ENCODE measurements at places on chromosomes 11 and 22.

- no peak for DNase-seq
Measured at GRCh38 chr11:68146010-68146540, 24.9 kb upstream of the CHKA start.

- no peak for DNase-seq
Measured at GRCh38 chr11:73154178-73154577, 12.1 kb upstream of the FCHSD2 start.

GRCh38 chr11:32161293-32161692 is 70.4 kb downstream of the RCN1 start:
- DNase-seq = no peak

GRCh38 chr22:47836957-47837356 is 1074.5 kb downstream of the TBC1D22A start:
- DNase-seq = peak; percentile 13

- DNase-seq = peak; percentile 34
Measured at GRCh38 chr22:33869946-33870345, 50.3 kb downstream of the LARGE1 start.

GRCh38 chr22:39999144-39999757 is 4.5 kb downstream of the FAM83F start:
- no peak for DNase-seq

DNA sequence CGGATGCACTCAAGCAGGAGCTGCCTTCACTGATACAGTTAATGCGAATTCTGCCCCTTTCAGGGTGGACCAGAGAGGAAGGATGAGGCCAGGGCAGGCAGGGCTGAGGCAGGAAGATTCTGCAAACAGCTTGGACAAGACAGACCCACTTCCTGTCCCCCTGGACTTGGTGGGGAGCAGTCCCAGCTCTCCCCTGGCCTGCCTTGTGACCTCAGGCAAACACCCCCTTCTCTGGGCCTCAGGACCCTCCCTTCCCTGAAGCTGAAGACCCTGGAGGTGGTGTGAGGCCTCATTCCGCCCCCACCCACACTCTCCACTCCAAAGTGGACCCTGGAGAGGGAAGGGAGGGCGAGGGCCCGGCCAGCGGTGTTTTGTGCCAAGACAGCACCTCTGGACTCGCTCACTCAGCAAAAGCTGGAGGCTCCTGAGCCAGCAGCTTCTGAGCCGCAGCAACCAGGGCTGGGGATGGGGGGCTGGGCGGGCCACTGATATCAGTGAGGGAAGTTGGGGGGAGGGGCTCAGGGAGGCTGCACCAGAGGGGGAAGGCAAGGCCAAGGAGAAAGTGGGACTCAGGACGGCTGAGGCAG is 8.5 kb downstream of the RAB3IL1 start:
- DNase-seq = no peak

GRCh38 chr22:20204311-20204710 is 53.5 kb upstream of the CCDC188 start:
- no peak for DNase-seq

DNA sequence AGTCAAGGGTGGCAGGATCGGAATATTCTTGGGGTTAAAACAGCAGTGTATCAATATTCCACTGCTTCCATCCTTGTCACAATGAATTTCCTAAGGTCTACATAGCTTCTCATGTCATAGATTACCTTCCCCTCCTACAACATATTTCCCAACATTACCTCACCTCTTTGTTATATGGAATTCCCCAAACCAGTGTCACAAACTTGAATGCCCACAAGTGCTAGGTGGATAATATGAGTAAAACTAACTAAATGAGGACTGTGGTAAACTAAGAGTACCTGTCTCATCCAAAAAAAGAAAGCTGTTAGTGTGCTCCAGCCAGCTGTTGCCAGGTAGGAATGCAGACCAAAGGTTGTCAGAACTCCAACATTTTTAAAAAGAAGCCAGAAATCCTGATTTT is 17.0 kb upstream of the NUCB2 start:
- DNase-seq = no peak

Measured in AG08395 (cell line).